ENCODE measurements at places on chromosomes 7 and 10.

- DNase-seq, result no peak
These were observed 30.8 kb downstream of the LDB3 start for GRCh38 chr10:86699125-86699524.

- no peak for DNase-seq
These were observed 17.7 kb downstream of the SORBS1 start for GRCh38 chr10:95543459-95543858.

DNA sequence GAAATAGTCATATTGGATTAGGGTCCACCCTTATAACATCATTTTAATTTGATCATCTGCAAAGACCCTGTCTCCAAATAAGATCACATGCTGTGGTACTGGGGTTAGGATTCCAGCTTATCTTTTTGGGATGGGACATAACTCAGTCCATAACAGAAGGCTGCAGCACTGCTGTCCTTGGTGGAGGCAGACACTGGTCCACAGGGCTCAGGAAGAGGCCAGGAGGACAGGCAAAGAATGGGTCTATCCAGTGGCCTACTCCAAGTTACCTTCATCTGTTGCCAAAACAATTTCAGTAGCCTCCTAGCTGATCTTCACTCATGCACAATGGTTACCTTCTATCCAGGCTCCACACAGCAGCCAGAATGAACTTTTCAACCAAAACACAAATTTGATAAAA is 387.0 kb downstream of the GRID1 start:
- DNase-seq, result no peak

GRCh38 chr10:130169136-130169859 is 33.1 kb downstream of the GLRX3 start:
- DNase-seq, result no peak

GRCh38 chr7:75943864-75944263 is 28.9 kb downstream of the POR start:
- no peak for DNase-seq

GRCh38 chr7:15257689-15258088 is 304.1 kb downstream of the AGMO start:
- no peak for DNase-seq

DNA sequence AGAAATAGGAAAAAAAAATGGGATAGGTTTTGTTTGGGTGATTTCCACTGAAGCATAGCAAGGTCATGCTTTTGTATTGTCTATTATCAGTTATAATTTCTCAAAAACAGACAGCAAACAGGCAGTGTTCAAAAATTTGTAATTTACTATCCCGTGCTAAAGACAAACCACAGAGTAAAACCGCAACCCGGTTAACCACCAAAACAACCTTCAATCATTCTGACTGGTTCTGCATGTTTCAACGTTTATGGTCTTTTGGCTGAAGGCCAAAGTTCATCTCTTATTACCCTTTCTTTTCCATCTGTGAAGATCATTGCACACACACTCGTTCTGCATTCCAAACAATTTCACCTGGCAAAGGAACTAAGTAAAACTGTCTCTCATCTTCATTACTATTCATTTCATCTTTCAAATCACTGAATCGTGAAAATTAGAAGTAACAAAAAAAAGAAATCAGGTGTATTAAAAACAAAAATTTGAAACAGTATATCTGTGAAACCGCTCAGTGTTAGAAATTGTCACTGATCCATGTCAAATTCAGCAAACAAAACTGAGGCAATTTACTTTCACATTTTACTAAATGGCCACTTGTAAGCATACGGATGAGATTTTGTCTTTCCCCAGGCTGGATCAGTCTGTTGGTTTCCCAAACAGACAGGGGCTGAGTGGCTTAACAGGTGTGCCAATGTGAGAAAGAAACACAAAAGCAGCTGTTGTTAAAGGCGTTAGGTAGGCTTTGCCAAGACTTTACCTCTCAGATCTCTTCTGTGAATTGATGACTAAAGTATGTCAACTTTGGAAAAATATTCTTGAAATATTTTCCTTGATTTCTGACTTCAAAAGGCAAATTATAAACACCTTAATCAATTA is 539.6 kb downstream of the CNTNAP2 start:
- no peak for DNase-seq

GRCh38 chr10:71763352-71764127 is 9.8 kb downstream of the VSIR start:
- DNase-seq, result no peak

DNA sequence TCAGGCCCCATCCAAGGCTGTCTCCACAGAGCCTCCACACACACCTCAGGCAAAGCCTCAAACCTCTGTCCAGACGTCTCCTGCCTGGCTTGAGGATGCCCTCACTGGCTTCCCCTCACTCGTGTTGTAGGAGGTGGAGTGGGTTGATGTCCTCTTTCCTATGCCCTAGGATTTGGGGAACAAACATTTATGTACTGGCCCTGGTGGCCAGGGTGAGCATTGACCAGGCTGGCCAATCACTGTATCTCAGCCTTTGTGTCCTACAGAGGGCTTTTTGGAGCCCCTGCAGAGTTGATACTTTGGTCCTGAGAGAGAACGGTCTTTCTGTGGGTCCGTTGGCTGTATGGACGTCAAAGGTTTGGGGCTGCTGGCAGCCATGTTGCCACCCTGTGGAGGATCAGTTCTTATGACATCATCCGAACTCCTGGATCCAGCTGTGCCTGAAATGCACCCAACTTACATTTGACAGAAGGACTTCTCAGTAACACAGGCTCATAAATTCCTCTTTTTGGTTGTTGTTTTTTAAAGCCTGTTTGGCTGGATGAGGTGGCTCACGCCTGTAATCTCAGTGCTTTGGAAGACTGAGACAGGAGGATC is 2.3 kb upstream of the GRID2IP start:
- no peak for DNase-seq

DNA sequence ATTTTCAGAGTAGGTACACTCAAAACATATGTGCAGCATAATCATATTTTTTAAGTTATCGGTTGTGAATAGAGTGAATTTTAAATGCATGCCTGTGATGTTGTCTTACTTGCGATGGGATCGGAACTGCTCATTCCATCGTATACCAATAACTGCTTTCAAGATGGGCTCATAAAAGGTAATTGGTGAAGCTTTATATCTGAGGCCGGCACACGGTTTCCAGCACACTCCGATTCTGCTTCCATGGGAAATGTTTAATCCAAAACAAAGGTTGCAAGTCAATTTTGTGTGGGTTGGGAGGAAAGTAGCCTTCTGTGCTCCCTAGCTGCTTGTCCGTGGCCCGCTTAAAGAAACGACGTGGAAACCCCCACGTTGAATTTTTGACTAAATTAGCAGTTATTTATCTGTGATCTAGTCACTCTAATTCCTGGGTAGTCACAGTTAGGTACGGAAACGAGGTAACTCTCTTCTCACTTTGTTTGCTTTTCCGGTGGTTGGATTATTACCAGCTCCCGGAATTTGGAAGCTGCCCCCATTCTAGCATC is 10.1 kb upstream of the CELF2 start:
- no peak for DNase-seq

DNA sequence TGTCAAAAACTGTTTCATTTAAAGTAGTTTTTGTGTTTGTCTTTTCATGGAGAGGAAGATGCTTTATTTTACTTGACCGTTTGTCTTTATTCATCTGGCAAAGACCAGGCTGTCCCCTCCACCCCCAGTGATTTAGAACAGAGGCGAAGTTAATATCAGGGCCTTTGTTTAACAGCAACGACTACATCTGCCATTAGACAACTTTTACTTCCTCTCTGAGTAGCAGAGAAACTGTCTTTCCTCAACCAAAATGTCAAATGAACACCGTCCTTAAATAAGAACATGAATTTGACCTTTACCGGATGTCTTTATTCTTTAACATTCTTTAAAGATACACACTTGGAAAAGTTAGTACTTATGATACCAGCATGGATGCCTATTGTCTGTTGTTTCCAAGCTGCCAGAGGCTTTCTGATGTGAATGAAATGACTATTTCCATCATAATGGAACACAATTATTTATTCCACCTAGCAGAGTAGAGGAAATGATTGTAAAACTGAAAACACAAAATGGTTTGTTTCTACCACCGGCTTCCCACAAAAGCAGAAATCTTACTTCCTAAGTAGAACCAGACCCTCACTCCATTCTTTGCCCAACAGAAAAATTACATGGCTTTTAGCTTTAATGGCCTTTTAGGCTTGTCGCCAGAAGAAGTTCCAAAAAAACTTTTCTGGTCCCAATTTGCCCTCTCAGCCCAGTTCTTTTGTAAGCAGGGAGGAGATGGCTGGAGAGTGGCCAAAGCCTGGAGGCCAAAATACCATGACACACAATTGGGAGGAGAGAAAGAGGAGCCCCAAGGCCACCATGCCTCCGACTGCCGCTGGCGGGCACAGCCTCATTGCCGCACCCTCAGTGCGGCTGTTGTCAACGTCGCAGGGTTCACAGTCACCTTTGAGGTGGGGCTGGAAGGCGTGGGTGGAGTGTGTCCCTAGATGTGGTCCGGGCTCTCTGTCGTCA is 168.5 kb downstream of the TEX36 start:
- DNase-seq, result no peak

GRCh38 chr10:87636313-87636915 is 23.3 kb upstream of the PAPSS2 start:
- DNase-seq, result no peak

DNA sequence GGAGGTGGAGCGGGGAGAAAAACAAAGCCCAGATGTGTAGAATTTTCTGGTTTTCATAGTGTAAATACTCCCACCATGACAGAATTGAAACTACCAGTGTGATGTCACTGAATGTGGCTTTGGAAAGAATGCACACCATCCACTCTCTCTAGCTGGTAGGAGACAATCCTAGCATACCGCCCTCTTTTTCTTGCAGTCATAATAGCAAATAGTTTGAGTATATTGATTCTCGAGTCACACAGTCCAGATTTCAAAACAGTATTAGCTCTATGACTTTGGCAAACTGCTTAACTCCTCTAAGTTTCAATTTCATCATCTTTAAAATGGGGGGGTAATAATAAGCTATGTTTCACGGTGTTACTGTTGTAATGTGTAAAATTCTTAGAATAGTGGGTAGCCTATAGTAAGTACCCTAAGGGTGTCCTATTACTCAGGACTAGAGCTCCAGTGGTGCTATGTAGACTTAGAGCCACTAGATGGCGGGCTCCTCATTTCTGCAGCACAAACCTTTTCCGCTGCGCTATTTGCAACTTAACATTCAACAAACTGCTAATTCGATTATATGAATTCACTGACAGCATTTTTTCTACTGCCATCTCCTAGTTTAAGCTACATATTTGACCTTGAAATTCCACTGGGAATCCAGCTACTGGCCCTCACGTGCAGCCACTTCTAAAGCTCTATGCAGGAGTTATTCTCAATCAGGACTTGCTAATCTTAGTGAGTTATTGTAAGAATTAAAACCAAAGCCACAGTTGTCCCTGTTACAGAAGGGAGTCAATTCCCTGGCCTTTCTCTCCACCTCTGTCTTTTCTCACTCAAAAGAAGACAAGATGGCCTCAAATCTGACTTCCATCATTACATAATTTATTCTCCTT is 18.7 kb downstream of the TAS2R40 start:
- DNase-seq, result peak; percentile 49

DNA sequence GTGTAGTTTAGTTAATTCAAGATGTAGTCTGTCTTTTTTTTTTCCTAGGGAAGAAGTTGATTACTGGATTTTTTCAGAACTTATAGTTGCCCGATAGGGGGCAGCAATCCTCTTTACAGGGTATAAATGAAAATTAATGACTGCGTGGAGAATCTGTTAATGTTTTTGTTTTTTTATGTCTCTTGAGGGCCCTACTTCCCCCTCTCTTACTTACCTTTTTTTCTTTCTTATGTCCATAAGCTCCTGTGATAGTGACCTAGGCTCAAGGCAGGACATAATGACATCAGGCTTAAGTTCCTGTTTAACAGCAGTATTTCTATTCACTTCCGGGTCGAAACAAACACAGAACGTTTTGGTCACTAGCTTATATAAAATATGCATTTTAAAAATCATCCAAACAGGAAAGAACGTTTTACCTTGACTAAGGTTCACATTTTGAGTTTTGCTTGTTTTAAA is 18.8 kb downstream of the CDC123 start:
- no peak for DNase-seq

- DNase-seq, result no peak
These were observed 35.3 kb downstream of the ARID5B start for GRCh38 chr10:61936770-61937169.

- no peak for DNase-seq
These were observed 115.1 kb upstream of the SLC13A1 start for GRCh38 chr7:123314886-123315285.

- DNase-seq, result no peak
These were observed 103.2 kb upstream of the CYP26C1 start for GRCh38 chr10:92957223-92958010.

DNA sequence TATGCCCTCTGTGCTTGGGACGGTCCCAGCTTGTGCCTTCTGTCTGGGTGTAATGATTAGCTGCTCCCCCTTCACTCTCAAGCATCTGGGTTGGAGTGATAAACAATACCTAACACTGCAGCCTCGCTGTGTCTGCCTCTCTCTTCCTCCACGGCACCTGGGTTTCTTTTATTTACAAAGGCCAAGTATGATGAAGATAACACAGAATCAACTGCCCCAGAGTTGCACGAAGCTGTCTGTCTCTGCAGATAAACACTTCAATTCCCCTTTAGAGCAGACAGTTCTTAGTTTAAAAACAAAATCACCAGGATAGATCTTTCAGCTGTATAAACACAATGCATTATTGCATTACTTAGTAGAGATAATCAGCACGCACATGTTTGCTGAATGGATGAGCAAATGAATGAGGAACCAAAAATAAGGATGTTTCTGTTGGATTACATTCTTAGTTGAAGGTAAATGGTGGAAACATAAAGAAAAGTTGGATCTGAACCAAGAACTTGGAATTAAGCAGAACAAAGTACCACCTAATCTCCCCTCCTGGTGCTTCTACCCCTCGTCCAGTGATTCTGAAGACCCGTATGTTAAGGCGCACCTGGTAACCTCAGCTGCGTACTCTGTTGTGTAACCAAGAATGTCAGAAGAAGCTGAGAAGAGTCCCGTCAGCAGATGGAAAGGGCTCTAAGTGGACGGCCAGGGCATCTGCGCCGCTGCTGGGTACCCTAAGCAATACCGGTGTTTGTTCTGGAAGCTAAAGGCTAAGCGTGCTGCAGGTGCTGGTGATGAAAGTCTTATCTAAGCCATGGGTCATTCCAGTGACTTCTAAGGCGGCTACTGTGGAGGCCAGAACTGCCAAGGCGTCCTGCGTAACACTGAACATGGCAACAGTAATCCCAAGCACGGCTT is 26.6 kb downstream of the INSIG1 start:
- DNase-seq, result no peak

DNA sequence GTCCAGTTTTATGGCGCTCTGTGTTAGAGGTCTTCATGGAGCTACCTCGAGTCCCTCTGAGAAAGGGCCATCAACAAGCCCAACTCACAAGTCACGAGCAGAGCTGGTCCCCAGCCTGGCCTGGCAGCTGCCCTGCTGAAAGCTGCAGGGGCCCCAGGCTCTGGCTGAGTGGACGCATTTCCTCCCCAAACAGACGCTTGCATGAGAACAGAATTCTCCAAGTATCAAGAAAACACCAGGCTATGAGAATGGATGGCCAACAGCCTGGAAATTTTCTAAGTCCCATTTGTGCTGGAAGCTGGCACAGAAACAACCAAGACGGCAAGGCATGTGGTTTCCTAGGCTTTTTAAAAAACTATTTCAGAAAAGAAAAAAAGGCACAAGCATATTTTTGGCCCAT is 114.8 kb downstream of the FAM53B start:
- no peak for DNase-seq

- DNase-seq, result no peak
These were observed 523.5 kb downstream of the PARD3 start for GRCh38 chr10:34291466-34292193.
